Stimulated activated CD4-positive, alpha-beta T cell treated with anti-CD3 and anti-CD28 coated beads, TNF-alpha, amount 100 ng/mL, for 48 hours (primary cell): ENCODE measurements at places on chromosomes 12 and 14.

DNA sequence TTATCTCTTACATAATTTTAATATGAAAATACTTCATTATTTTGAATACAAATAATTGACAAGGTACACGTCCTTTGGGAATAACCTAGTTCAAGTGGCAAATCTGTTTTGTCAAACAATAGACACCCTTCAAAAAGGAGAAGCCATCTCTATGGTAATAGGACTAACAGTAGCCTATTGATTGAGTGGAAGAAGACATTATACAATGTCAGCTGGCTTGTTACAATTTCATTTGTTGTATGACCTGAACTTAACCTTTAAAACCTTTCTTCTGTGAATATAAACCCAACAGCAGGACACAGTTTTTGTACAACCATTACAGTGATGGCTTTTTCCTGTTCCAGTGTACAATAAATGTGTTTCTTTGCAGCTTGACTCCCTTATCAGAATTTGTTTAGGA lies 8.1 kb downstream of the TMEM260 start:
- DNase-seq: no peak

GRCh38 chr12:100564090-100564489 lies 9.4 kb upstream of the GAS2L3 start:
- no peak for DNase-seq

DNA sequence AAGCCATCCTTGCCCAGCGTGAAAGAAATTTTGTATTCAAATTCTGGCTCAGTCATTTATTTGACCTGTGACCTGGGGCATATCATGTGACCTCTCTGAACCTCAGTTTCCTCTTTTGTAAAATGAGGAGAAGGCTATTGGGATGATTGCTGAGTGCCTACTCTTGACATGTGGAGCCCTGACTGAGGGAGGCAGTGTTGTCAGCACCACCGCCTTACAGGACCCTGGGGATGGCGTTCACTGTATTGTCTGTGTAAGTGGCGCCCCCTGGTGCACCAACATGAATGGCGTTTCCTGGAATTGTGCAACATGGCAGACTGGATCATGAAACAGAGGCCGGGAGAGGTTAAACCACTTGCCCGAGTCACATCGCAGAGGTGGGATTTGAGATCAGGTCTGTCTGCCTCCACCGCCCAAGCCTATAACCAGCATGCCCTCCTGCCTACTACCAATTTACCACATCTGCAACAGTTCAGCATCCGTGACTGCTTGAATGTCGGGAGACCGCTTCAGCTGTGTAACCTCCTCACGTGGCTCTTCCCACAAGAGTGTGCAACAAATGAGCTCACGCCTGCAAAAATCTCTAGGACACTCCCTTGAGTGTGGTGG lies 20.1 kb upstream of the CCDC63 start:
- peak; percentile 72 for DNase-seq

DNA sequence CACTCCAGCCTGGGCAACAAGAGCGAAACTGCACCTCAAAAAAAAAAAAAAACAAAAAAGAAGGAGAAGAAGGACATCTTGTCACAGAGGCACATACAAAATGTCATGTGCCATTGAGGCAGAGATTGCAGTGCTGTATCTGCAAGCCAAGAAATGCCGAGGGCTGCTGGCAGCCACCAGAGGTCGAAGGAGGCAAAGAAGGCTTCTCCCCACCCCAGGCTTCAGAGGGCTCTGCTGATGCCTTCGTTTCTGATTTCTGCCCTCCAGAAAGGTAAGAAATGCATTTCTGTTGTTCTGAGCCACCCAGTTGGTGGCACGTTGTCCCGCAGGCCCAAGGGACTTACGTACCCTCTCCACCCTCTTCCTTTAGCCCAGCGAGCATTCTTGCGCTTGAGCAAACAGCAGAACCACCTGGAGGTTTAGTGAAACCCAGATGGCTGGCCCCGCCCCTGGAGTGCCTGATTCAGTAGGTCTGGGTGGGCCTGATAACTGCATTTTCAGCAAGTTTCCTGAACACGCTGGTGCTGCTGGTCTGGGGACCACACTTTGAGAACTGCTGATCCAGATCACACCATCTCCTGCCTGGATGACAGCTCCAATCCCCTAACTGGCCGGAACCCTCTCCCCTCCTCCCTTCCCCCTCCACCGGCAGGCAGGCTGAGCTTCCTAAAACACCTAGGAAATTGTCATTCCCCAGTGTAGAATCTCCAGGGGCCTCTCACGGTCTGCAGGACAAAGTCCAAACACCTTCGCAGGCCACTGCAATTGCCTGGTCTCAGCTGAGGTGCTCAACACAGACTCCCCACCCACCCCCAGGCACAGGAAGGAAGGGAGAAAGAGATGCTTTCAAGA lies 21.1 kb upstream of the SCARB1 start:
- DNase-seq: no peak

GRCh38 chr12:3677609-3678008 lies 75.3 kb downstream of the CRACR2A start:
- no peak for DNase-seq

DNA sequence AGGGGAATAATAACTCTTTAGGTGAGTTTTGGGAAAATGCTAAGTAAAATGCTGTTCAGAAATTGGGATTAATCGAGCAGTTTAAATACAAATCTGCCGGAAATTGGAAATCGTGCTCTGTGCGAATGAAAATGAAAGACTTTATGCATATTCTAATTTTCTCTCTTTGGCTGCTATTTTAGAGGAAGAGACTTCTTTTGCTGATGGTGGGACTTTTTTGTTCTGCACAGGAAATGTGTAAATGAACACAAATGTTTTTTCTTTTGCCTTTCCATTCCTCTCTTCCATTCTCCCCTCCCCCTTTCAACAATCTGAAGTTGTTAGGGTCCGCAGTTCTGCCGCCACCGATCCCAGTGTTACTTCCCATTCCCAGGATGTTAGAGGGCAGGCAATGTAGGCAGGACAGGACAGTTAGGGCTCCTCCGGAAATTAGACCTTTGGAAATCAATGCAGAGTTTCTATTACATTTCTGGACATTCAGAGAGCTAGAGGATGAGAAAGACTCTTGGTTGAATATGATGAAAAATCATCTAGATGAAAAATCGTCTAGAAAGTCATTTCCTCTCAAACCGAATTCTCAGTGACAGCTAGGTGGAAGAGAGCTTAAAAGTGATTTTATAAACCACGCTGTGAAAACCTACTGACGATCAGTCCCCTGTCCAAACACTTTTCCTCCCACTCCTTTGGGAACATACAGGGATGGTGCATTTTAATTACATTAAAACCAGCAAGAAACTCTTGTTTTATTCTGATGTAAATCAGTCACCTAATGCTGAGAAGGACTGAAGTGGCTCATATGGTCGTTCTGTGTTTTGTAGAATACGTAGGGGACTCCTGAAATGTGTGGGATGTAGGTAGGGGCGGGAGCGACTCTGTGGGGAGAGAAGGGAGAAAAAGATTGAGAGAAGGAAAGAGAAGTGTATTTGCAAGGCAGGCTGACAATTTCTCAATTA lies 17.8 kb downstream of the FOXG1 start:
- DNase-seq: no peak
